H7 (cell line): ENCODE measurements at places on chromosomes 12 and 14. TPM values are rescaled to one million over a fixed set of nuclear protein-coding genes. Genes with fewer than 3 reads are reported as not detected.

- DNase-seq = no peak
Measured at GRCh38 chr14:67332468-67332867, 27.1 kb downstream of the ATP6V1D start.

- peak; percentile 23 for DNase-seq
Measured at GRCh38 chr14:67268426-67269150, 27.4 kb downstream of the PALS1 start.

GRCh38 chr12:93957168-93957567 is 191.2 kb upstream of the PLXNC1 start:
- no peak for DNase-seq

DNA sequence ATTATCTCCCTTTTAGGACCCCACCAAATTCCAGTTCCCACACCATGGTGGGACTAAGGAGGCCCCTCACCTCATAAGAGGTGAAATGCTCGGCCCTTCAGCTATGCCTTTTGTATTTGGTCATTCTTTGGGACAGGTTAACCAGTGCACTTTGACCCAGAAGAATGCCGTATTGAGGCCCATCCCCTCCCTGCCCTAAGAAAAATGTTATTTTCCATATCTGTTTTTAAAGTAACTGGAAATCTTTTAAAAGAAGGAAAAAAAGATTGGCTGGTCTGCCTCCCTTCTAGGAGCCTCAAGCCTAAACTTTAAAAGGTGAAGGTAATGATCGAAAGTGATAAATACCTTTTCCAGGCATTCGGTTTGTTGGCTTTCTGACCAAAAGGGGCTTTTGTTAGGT is 5.7 kb upstream of the HOXC13 start:
- no peak for DNase-seq

- DNase-seq = no peak
Measured at GRCh38 chr12:107803092-107803491, 28.6 kb downstream of the ASCL4 start.

DNA sequence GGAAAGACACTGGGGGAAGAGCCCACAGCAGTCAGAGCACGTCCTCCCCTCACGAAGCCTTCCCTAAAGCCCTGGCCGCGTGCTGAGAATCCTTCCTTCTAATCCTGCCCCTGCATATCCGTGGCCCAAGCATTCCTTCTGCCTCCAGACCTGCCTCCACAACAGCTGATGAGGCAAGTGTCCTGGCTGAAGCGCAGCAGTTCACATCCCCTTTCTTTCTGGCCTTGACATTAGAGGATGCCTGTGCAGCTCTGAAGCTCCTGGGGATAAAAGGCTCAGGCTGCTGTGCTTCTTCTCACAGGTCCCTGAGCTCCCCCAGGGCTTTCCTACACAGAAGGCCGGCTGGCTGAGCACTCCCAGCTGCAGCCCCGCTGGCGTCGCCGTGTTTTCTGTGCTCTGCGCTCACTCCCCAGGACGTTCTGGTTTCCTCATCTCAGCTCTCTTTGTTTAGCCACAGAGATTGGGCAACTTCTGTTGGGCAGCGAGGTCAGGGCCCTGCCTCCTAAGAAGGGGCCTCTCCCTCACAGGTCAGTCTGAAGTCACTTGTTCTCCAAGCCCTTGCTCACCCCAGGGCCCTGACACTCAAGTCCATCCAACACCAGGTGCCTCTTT is 45.8 kb downstream of the NINJ2 start:
- DNase-seq = no peak

DNA sequence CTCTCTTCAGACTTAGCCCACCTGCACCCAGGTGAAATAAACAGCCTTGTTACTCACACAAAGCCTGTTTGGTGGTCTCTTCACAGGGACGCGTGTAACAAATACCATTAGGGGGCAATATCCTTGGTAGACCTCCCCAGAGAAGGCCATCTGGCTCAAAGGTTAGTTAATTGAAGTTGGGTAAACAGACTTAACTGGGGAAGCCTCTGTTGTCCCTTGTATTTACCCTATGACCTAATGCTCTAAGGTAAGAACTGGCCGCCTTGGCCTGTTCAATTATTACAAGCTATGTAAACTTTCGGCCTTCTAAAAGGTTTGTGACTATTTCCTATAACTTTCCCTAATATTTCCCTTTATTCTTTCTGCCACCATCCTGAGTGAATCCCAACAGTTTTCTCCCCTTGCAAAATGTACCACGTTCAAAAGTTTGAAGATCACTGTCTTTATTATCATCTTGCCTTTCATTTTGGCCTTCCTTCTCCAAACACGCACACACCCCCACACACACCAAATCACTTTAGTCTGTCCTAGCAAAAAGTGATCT is 15.3 kb upstream of the LYZ start:
- no peak for DNase-seq

- no peak for DNase-seq
Measured at GRCh38 chr12:109752117-109753053, 38.8 kb downstream of the FAM222A start.

GRCh38 chr14:65745396-65746190 is 333.1 kb downstream of the FUT8 start:
- no peak for DNase-seq

GRCh38 chr14:100617410-100618317 is 30.4 kb upstream of the BEGAIN start:
- DNase-seq = peak; percentile 36

- no peak for DNase-seq
Measured at GRCh38 chr14:70448633-70449340, 3.2 kb upstream of the ADAM21 start.

- peak; percentile 16 for DNase-seq
Measured at GRCh38 chr12:57280211-57281062, 29.4 kb upstream of the STAC3 start.

- no peak for DNase-seq
Measured at GRCh38 chr12:19855851-19856250, 416.6 kb downstream of the AEBP2 start.

DNA sequence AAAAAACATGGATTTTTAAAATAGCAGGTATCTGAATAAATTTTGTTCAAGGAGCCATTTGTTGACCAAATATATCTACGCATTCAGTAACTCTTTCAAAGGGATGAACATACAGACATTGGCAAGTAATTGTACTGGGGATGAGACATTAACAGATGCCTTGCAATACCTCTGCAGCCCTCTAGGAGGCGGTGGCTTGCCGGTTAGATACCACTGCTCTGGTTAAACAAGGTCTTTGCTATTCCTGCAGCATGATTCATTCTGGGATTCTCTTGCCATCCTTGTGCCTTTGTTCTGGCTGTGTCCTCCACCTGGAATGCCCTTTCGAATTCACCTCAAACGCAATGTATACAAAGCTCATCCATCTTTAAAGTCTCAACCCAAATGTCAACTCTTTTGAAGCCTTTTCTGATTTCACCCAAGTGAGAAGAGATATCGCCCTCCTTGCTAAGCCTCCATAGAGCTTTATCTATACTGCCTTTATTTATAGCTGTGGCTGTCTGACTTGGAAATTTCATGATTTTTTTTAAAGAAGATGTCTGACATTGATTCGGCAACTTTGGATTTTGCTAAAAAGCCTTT is 131.0 kb upstream of the SRRM4 start:
- DNase-seq = peak; percentile 75

GRCh38 chr14:87043667-87044200 is 949.2 kb downstream of the GALC start:
- DNase-seq = no peak

- no peak for DNase-seq
Measured at GRCh38 chr14:103633391-103633790, 4.4 kb downstream of the KLC1 start.

GRCh38 chr14:91607322-91608047 is 97.4 kb upstream of the PPP4R3A start:
- DNase-seq = peak; percentile 35

- peak; percentile 60 for DNase-seq
Measured at GRCh38 chr12:46830731-46831334, 5.0 kb upstream of the SLC38A4 start.

DNA sequence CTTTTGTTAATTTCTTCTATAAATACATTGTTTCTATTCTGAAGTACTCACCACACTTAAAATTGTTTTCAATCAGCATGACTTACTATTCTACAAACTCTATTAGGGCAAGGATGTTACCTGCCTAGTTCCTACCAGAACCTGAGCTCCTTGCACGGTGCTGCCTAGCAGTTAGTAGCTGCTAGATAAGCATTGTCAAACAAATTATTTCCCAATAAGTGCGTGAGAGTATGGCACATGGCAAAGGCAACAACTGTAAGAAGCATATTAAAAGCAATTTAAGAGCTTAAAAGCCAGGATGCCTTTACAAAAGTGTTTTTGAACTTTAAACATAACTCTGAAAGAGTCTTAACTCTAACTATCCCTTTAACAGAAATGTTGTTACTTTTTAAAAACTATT is 8.2 kb upstream of the LYZ start:
- no peak for DNase-seq

- DNase-seq = peak; percentile 49
Measured at GRCh38 chr14:44803239-44803905, 158.4 kb downstream of the KLHL28 start.

DNA sequence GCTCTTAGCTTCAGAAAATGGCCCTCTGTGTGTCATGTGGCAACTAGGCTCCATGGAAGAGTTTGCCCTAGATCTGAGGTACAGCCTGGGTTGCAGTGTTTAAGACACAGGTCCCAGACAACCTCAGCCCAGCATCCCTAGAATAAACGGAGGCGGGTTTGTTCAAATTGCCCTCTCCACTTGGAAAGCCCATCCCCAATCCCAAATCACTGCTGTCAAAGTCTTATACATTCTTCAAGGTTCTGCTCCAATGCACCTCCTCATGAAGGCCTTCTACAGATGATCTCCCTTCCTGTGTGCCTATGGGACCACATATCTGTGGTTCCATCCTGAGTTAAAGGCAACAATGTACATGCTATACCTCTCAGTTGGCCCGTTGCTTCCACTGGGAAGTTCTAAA is 289.8 kb downstream of the DPF3 start:
- no peak for DNase-seq

DNA sequence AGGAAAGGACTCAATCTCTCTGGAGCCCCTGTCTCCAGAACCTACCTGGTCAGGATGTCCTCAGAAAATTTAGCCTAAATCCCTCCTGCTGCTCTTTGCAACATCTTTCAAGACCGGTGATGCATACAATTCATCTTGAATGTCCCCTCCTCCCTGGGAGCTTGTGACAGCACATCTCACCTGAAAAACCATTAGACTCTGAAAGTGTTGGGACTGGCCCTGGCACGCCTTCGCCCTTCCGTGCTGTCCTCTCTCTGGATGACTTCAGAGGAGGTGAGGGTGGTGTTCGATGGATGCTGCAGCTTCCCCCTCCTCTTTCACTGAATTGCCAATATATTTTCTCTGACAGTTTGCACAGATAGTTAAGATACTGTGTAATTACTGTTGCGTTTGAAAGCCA is 90.9 kb upstream of the CISTR start:
- no peak for DNase-seq

DNA sequence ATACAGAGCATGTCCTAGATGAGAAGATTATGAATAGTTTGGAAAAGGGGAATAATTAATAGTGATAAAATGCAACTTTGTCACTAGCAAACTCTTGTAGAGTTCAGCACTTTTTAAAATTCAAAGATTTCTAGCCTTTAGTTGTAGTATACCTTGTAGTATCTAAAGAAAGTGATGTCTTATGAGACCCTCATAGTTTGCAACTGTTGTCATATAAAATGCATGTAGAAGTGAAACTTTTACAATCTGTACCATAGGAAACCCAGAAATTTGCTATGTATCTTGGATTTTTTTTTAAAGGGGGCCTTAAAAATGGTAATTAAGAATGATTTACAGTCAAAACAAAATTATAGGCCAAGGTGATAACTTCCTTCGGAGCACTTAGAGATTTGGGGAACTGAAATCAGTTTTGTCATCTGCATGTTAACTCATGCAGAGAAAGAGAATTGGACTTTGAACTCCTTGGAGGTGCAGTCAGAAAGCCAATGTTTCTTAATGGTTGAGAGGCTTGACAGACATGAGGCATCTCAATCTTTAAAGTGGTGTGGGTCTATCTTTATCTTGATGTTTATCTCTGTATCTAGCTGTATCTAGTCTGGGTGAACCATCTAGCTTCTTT is 1.3 kb downstream of the LRRK2 start:
- no peak for DNase-seq

GRCh38 chr12:65756956-65757511 is 67.2 kb upstream of the HMGA2 start:
- no peak for DNase-seq

DNA sequence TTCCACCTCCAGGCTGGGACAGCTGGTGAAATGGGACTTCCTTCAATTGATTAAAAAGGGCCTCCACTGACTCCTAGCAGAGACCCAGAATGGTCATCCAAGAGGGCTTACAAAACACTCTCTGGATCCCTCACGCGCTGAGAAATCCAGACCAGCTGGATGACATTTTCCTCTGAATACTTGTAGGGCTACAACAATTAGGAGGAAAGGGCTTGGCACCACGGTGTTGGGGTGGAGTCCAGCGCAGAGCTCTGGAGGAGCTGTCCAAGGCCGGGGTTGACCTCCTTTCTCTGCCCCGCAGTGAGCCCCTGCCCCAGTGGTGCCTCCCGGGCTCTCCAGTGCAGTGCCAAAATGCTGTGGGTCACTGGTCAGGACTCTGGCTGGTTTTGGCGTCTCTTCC is 189.0 kb upstream of the CCND2 start:
- no peak for DNase-seq

GRCh38 chr12:9650151-9650576 is 19.3 kb upstream of the CLEC2D start:
- DNase-seq = no peak

GRCh38 chr14:61510736-61511557 is 184.4 kb upstream of the HIF1A start:
- DNase-seq = no peak

DNA sequence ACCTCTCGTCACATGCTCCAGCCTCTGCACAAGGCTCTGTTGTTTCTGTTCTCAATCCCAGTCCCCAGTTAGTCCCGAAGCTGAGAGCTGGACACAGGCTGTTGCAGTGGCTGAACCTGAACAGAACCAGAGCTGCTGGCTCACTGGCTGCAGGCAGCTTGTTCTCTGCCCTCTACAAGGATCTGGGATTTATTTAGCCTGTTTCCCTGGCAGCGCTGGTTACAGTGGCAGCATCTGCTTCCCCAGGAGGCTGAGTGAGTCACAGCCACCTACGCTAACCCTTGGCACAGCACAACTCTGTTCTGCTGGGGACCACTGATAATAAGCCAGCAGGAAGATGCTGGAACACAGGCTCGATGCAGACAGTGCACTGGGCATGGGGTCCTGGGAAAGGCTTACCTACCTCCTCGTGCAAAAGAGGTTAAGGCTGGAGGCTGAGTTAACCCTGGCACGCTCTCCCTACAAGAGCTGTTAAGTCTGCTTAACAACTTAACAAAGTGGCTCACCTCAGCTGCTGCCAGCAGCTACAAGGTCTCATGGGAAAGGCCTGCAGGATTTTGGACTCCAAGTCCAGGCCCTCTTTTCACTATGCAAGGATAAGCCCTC is 299.6 kb downstream of the PCNX1 start:
- no peak for DNase-seq

IAPP gene
- not detected in 2 replicates for total RNA-seq

KRT6C gene
- not detected in 2 replicates for total RNA-seq

DPF3 gene
- total RNA-seq = 0.55 and 0.59 TPM in 2 replicates

NEUROD4 gene
- not detected in 2 replicates for total RNA-seq

GALNT8 gene
- 2.3 and 4.1 TPM in 2 replicates for total RNA-seq

GPR68 gene
- 0.22 and 1.1 TPM in 2 replicates for total RNA-seq

GCH1 gene
- total RNA-seq = 5.5 and 12.1 TPM in 2 replicates

DAO gene
- not detected in 2 replicates for total RNA-seq

SPTB gene
- total RNA-seq = 0.17 and 0.22 TPM in 2 replicates

CLEC7A gene
- total RNA-seq = 0.07 TPM in 2 replicates

ZNF740 gene
- 8.7 and 9.1 TPM in 2 replicates for total RNA-seq

PAPLN gene
- total RNA-seq = 1.0 and 2.2 TPM in 2 replicates

ADAMTS20 gene
- total RNA-seq = 0.81 and 0.90 TPM in 2 replicates

MANSC4 gene
- total RNA-seq = not detected in 2 replicates

PLXNC1 gene
- 0.67 and 1.2 TPM in 2 replicates for total RNA-seq
